ENCODE measurements at places on chromosomes 16 and 17.

DNA sequence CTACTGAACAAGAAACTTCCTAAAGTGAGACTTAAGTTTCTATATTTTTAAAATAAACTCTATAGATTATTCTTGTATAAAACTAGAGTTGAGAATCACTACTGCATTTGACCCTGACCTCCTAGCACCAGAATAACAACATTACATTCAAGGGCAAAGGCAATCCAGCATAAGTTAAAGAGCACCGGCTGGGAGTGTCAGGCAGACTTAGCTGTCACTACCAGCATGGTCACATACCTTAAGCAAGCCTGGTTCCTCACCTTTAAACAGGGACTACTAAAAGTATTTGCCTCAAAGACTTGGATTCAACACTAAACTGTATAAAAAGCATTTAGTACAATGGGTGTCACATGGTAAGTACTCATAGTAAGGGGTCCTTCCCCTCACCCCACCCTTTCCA, 90.4 kb downstream of the SSH2 start:
- no peak for DNase-seq

DNA sequence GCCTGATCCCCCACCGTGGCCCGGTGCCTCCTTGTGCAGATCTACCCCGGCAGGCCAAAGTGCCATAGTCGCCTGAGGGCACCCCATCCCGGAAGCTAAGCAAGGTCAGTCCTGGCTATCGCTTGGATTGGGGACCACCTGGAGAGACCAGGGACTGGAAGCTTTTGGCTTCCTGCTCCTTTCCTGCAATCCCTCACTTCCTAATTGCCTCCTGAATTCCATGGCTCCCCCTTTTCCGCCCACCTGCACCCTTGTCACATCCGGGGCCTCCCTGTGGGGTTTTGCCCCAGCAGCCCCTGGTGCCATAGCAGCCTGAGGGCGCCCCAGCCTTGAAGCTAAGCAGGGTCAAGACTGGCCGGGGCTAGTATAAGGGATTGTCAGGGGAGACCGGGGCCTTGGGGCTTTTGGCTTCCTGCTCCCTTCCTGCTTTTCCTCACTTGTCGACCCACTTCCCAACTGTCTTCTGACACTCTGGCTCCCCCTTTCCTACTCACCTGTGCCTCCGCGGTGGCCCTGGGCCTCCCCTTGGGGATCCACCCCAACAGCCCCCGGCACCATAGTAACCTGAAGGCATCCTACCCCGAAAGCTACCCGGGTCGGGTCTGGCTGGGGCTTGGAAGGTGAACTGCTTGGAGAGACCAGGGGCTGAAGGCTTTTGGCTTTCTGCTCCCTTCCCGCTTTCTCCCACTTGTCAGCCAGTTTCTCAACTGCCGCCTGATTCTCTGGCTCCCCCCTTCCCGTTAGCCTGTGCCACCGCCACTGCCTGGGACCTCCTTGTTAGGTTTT, 2293.6 kb downstream of the TP53TG3F start:
- no peak for DNase-seq

DNA sequence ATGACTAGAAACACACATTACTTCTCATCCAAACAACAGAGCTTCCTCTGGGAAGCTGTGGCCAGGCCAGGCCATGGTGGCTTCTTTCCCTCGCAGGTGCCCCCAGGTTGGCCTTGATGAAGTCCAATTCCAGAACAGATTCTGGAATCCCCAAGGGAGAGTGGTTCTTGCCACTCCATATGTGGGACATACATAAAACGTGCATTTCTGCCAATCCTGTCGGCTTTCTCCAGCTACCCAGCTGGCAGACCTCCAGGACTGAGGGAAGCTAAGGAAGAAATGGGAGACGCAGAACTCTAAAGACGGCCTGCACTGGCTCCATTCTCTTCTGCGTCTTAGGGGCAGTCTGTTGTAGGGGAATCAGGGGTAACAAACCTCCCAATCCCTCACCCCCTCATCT, 219.2 kb upstream of the CDH5 start:
- no peak for DNase-seq

DNA sequence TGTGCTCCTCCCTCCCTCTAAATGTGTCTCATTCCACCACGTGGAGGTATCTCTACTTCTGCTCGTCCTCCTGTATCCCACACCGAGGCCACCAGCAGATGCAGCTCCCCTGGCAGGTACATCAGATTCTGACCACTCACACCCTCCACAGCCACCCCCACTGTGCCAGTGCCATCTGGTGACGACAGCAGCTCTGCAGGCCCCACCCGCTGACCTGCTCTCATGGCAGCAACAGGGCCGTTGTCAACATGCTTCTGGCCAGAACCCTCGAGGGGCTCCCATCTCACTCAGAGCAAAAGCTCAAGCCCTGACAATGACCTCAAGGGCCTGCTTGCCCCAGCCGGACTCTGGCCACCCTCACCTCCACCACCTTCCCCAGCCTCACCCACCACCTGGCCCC, 93.4 kb downstream of the AMFR start:
- DNase-seq, result no peak

DNA sequence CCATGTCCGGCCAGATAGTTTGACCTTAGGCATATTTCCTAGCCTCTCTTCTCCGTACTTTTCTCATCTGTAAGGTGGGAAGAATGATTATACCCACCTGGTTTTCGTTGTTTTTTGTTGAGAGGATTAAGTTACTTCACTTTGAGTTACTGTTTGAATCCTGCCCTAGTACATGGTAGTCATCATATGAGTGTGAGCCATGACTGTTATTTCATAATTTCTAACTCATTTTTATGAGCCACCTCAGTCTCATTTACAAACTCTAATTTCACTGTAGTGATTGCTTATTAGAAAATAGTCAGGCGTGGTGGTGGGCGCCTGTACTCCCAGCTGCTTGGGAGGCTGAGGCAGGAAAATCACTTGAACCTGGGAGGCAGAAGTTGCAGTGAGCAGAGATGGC, 45.1 kb downstream of the YPEL2 start:
- DNase-seq, result no peak

DNA sequence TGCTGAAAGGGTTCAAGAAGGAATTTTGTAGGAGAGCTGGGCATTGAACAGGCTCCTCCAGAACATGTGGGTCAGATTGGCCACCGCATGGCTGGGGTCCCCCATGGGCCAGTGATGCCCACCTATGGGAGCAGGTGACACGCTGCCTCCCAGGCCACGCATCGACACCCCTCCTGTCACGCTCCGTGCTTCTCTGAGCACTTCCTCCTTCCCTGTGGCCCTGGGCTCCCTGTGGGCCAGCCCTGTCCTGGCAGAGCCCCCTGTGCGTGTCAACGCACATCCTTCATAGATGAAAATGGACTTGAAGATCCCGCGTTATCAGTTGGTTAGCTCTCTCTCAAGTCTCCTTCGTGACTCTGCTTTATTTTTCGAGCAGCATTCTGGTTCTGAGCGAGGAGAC, 160.3 kb downstream of the RPTOR start:
- no peak for DNase-seq

DNA sequence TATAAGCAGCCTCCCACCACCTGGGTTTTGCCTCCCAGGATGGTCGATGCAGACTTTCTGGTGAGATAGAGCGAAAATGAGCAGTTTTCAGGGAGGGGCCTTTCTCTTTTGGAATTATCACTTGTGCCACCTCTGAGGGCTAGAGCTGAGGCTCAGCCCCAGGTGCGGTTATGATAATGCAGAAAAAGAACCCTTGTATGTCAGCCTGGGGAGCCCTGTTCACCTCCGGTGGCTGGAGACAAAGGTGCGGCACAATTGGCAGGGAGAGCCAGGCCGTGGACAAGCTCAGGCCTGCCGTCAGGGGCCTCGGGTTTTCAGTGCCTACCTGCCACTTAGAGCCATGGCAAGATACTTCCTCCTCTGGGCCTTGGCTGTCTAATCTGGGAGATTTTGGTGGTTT, 4.4 kb downstream of the SCPEP1 start:
- peak; percentile 89 for DNase-seq

DNA sequence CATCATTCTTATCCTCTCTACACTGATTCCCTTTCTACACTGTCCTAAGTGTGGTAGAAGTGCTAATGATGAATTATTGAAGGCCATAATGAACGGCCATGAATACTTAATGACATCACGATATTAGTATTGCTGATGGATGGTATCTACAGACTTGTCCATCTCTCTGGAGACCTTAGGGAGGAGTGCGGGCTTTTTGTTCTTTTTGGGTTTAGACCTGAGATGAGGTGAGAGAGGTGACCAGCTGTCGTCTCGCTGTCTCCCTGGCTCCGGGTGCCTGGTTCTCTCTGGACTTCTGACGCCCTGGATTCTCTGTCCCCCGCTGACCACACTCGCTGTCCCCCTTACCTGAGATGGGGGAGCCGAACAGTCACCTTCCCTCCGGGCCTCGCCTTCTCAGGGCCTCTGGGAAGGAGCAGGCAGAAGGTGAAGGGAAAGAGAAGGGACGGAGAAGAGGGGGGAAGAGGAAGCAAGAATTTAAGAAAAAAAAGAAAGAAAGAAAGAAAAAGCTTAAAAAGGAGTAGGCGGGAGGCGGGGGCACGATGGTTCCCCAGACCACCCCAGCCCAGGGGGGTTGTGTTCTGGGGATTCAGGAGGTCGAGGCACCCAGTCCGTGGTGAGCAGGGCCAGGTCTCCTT, 17.1 kb downstream of the SGCA start:
- DNase-seq, result no peak

- DNase-seq, result no peak
These were observed 76.9 kb downstream of the TEX14 start for GRCh38 chr17:58614859-58615459.

- DNase-seq, result no peak
These were observed 73.0 kb downstream of the SLC6A2 start for GRCh38 chr16:55728797-55729196.

DNA sequence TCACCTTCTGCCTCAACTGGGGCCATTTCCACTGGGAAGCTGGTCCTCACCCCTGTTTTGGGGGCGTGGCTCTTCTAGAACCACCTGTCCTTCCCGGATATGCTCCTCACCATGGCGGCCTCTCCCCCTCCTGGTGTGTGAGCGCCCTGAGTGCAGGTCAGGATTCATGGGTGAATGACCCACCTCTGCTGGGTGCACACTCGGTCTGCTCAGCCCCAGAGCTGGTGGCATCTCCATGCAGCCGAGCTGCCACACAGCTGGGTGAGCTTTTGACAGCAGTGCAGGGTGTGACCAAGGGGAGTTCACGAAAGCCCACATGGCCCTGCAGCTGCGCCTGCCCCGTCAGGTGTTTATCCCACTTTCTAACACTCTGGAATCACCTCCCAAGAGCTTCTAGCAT, 27.3 kb downstream of the GRIN2C start:
- no peak for DNase-seq

GRCh38 chr16:81319221-81319912, 4.6 kb downstream of the GAN start:
- no peak for DNase-seq

DNA sequence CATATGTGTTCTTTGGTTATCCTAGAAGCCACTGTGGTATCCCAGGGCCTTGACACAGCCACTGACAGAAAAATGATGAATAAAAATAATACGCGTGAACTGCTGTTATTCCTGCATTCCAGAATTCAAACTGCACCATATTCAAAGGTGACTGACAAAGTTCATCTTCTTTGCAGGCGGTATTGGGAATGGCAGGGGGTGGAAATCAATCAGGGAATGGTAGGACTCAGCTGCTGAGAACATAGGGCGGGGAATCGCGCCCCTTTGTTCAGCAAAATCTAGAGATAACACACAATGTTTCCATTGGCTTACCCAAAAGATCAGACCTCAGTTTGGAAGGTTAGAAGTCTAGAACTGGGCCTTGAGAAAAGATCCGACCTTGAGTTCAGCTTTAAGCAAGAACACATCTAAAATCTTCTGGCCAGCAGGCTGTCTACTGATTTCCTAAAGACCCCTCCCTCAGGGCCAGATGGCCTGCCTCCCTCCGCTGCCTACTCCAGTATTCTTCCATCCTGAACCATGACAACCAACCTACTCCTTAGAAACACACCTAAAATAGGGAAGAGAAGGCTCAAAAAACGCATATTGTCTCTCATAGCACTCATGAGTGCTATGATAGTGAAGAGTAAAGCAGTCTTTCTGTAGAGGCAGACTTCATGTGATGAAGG, 34.1 kb downstream of the CDK5R1 start:
- DNase-seq, result no peak

DNA sequence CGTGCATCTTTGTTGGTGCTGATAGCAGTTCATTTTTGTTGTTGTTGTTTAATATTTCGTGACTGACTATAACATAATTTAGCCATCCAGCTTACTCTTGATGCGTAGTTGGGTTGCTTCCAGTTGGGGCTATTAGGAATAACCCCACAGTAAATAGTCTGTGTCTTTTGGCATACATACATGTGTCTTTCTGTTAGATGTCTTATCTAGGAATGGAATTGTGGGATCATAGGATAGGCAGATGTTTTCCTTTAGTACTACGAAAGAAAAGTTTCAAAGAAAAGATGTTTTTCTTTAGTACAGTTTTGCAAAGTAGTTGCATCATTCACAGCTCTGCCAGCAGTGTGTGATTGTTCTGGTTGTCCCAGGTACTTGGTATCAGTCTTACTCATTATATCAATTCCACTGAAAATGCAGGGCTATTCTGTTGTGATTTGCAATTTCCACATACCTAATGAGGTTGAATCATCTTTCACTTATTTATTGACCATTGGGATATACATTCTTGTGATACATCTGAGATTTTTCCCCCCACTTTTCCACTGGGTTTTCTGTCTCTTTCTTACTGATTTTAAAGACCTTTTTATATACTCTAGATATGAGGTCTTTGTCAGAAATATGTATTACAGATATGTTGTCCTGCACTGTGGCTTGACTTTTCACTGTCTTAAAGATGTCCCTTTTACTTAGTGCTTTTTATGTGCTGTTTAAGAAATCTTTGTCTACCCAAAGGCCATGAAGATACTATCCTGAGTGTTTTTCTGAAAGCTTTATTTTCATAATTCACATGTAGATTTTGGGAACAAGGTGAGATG, 173.3 kb downstream of the MRTFB start:
- no peak for DNase-seq

DNA sequence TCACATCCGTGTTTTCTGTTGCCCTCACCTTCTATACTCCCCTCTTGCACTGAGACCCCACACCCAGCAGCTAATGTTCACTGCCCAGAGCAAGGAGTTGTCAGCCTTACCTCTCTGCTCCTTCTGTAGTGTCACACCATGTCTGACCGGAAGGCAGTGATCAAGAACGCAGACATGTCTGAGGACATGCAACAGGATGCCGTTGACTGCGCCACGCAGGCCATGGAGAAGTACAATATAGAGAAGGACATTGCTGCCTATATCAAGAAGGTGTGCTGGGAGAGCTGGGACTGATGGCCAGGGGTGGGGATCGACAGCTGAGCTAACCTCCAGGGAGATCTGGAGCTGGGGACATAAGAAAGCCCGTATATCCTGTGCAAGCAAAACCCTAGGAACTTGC, 3.7 kb downstream of the DYNLL2 start:
- no peak for DNase-seq

- no peak for DNase-seq
These were observed 17.2 kb downstream of the SLC12A3 start for GRCh38 chr16:56882077-56882800.

GRCh38 chr17:48575066-48575582, 3.0 kb downstream of the HOXB4 start:
- DNase-seq, result peak; percentile 90

DNA sequence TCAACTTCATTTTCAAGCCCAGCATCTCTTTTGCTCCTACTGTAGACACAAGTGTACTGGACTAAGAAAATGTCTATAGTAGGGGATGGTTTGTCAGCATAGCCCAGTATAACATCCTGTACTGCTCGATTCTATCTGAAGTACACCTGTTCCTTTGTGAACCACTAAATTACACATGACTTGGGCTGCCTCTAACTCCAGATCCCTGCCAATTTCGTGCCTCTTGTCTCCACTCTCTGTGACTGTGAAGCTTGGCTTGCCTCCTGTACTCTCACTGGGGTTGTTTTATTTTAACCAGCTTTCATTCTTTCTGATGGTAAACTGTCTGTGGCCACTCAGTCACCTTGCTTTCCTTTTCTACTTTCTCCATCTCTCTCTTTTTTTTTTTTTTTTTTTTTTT, 24.5 kb downstream of the GFOD2 start:
- DNase-seq, result no peak

Measured in DMS153 (cell line).